ENCODE measurements at places on chromosomes 16 and 17.

- DNase-seq = no peak
These were observed 2.3 kb upstream of the NCBP3 start for GRCh38 chr17:3848229-3848835.

DNA sequence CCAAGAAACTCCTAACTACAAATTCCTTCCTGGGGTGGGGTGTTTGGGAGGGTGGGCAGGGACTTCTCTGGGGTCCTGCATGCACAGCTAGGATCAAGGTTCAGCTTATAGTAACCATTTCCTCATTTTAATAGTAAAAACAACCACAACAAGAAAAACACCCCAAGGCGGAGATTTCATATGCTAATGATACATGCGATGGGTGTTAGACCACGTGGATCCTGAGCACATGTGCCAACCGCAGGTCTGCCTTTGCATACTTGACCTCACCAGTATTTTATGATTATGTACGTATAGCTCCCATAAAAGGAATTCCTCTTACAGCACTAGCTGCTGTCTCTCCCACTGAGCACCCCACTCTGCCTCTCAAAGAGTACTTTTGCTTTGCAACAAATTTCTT is 1.9 kb downstream of the KRTAP4-11 start:
- no peak for DNase-seq

DNA sequence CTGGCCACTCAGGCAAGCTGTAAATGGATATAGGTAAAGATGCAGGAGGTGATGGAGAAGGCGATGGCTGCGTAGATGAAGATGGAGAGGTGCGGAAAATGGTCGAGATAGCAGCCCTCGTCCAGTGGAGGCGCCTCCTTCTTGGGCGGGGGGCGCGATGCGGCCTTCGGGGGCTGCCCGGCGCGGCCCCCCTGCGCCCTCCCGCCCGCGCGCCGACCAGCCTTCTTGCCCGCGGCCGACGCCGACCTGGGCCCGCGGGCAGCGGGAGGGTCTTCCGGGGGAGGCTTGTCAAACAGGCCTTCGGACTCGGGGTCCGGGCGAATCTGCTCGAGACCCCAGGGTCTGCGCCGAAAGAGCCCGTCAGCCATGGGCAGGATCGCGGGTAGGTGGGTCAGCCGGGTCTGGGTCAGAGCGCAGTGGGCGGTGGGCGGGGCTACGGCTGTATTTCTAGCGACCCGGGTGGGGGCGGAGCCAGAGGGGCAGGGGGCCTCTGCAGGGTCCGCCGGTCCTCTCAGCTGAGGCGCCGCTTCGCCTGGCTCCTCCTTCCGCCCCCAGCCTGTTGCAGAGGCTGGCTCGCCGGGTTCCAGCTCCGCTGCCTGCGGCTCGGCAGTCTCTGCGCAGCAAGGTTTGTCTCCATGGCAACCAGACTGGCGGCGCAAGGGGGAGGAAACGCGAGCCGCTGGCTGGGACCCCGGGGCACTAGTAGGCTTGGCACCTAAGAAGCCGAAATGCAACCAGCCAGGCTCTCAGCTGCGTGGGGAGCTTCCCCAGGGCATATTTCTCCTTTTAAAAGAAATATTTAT is 14.4 kb downstream of the MIS12 start:
- peak; percentile 87 for DNase-seq

GRCh38 chr17:59914274-59914854 is 21.4 kb downstream of the RPS6KB1 start:
- DNase-seq = peak; percentile 24

- DNase-seq = peak; percentile 50
These were observed 153.3 kb downstream of the CHD9 start for GRCh38 chr16:53207810-53208752.

All from amniotic stem cell (primary cell).